ENCODE measurements at places on chromosomes 2 and 18.

DNA sequence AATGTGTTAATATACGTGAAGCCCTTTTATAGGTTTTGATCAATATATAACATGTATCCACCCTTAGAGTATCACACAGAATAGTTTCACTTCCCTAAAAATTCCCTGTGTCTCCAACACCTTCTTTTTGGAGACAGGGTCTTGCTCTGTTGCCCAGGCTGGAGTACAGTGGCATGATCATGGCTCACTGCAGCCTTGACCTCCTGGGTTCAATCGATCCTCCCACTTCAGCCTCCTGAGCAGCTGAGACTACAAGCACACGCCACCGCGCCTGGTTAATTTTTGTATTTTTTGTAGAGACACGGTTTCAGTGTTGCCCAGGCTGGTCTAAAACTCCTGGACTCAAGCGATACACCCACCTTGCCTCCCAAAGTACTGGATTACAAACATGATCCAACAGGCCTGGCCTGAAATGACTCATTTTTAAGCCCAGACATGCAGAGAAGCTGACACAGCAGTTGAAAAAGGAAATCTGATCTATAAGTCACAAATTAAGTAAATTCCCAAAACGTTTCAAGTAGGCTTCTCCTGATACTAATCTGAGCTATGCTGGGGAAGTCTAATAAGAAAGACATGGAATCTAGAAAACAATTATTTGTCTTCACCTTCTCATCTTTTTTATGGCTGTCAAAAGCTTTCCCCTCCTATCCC, 2.9 kb downstream of the DUSP11 start:
- DNase-seq: no peak

DNA sequence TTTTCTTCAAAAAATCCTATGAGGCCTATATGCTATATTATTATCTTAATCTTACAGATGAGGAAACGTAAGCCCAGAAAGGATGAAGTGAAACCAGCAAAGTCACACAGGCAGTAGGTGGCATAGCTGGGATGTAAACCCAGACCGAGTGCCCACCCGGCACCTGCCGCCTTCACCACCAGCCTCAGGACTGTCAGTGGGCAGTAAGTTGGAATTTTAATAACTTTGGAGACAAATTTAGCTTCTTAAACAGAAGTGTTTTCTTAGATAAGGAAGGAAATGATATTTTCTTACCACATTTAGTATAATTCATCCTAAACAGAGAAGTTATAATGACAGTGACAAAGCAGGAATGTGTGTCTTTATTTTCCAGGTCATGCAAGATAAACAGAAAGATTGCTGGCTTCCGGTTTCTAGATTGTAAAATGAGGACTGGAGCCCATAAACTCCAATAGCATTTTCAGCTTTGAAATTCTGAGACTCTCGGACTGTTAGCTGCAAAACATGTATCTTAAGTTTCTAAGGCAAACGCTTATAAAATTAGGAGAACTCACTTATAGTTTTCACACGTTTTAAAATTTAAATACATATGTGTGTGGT, 59.3 kb downstream of the CD8B2 start:
- no peak for DNase-seq

GRCh38 chr2:182584462-182584861, 131.6 kb upstream of the DNAJC10 start:
- no peak for DNase-seq

GRCh38 chr2:232348936-232349335, 29.6 kb upstream of the ALPP start:
- DNase-seq: no peak

DNA sequence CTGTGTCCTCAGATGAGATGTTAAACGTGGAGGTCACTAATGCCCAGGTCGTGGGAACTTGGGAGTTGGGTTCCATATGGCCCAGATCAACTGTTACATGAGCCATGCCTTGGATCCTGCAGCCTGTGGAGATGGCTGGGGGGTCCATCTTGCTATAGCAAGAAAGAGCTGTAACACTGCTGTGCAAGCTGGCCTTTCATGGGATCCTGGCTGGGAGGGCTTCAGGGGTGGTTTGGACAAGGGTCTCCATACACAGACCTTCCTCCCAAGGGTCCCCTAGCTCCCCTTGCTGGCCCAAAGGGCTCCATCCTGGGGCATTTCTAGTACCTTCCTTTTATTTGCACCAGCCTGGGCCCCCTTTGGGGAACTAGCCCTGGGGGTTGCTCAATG, 337.7 kb downstream of the DYSF start:
- DNase-seq: no peak

GRCh38 chr2:40276076-40276475, 175.8 kb downstream of the SLC8A1 start:
- no peak for DNase-seq

- no peak for DNase-seq
Measured at GRCh38 chr2:128315829-128316776, 2.6 kb downstream of the HS6ST1 start.

DNA sequence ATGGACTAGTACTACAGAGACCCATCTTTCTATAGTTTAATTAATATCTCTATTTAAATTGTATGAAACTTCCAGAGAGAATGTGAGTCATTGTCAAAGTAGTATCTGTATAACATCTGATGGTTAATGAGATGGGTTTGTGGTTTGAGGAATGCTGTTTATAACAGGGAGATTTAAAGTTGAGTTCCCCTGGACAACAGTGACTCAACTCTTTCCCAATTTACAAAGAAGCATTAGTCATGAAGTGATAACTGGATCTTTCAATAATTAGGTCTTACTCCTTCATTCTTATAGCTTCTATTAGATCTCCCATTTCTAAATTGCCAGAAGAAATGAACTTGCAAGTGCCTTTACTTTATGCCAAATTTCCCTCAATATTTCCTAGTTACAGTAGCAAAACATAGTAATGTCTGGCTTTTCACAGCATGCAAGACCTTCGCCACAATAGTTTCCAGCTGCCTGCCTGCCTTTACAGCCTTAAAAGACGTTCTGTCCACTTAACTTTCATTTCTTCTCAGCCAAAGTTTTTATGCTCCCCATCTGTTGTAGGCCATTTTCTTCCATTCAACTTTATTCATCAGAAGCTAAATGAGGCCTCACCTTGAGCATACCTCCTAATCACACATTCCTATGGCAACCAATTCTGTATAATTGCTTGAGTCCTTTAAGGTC, 47.7 kb upstream of the WDR75 start:
- peak; percentile 84 for DNase-seq

DNA sequence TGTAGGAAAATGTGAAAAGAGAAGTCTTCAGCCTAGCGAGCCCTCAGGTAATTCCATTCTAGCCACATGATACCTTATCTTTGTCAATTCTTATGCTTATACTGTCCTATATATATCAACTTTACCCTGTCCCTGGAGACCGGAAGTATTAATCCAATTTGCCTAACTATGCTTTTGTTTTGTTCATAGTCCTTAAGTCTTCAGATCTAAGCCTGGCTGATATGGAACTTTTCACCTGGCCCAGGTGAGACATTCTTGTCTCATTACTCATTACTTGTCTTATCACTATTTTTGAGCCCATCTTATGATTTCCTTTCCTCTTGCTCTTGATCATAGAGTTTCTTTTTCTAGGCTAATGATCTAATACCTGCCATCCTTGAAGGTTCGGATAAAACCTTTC, 194.1 kb upstream of the FANCL start:
- DNase-seq: no peak

- no peak for DNase-seq
Measured at GRCh38 chr18:7727361-7728076, 160.4 kb downstream of the PTPRM start.

GRCh38 chr2:5913711-5914395, 221.7 kb downstream of the SOX11 start:
- no peak for DNase-seq

DNA sequence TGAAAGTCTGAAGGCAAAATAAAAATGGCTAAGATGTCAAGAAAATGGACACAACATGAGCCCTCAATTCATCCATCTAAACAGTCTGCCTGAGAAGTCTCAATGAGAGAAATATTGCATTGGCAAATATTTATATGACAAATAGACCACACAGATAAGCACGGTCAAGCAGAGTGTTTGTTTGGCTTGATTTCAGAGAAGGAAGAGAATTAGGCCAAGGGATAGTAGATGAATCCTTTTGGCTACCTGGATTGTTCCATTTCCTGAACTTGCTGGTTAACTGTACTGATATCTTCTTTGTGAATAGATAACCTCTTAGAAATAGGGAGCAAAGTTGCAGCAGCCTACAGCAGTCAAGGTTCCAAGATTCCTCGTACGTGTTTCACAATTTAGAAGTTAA, 129.6 kb downstream of the RBMS1 start:
- no peak for DNase-seq

- peak; percentile 31 for DNase-seq
Measured at GRCh38 chr2:175205523-175205922, 24.0 kb upstream of the ATP5MC3 start.

DNA sequence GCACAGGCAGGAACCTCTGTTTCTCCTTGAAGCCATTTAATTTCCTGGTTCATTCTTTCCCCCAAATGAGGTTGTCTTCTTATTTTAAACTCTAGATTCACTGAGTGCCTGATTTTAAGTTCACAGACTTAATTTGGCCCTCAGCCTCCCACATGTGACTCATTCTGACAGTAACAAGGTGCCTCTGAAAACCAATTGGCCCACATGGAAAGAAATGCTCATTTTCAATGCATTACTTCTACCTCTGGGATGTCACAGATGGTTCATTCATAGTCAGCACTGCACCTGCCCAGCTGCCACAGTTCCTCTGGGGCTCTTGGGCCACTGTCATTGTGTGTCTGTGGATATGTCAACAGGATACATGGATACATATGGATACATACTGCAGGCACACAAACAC, 140.4 kb upstream of the CAPN13 start:
- no peak for DNase-seq

DNA sequence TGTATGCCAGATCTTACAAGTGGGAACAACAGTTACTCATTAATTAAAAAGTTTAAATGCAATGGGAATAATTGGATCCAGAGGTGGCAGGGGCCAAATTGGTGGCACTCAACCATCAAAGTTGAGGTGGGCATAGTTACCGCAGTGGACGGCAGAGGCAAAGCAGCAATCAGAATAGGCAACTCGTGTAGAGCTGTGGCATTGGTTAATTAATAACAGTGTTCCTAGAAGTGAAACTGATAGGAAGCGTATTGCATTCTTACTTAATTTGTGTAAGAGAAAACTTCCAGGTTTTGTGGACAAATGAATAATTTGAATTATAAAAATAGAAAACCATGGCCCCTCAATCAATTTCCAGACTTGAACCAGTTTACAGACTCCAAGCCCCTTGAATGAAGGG, 1068.2 kb upstream of the ACVR2A start:
- DNase-seq: no peak

DNA sequence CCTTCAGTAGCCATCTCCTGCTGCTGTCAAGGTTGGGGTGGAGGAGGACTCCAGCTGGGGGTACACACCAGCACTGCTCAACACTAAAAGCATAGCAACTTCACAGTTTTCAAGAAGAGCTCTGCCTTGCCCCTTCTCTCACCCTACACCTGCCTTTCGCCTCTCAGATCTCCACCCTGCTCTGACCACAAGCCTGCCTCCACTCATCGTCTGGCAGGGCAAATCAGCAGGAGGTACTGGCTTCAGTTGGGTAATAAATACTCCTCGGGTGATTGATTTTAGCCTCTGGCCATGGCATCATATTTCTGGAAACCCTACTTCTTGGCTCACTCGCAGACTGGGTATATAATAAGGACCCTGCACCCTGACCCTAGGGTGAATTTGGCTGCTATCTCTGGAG, 3.1 kb upstream of the PRKAG3 start:
- DNase-seq: no peak

- no peak for DNase-seq
Measured at GRCh38 chr2:161306919-161307318, 1.3 kb upstream of the PSMD14 start.

DNA sequence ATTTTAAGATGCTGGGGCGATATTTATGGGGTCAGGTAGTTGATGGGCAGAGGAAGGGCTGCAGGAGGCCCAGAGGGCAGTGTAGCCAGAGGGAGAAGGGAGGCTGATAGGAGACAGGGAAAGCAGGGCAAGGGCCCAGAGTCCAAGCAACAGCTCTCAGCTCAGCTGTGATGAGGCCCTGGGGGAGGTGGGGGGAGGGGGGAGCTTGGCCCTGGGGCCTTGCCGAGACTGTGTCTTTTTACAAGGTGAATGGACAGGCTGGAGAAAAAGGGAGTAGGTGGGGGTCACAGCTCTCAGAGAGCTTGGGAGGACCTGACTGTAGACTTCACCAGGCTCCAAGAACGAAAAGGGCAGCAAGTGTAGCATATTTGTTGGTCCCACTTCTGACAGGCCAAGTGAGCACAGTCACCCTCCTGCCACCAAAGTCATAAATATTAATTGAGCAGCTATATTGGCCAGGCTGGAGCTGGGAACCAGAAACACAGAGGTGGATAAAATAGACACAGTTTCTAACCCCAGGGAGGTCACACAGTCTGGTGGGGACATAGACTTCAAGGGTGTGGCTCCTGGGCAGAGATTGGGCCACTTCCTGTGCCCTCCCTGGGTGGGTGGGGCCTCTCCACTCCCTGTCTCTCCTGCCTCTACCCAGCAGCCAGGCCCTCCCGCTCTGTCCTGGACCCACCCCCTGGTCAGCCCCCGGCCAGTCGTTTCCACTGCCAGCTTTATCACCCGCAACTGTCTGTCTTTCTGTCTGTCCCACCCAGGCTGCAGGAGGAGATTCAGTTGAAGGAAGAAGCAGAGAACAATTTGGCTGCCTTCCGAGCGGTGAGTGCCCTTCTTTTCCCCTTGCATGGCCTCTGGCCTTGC, 1.4 kb downstream of the DES start:
- DNase-seq: no peak

DNA sequence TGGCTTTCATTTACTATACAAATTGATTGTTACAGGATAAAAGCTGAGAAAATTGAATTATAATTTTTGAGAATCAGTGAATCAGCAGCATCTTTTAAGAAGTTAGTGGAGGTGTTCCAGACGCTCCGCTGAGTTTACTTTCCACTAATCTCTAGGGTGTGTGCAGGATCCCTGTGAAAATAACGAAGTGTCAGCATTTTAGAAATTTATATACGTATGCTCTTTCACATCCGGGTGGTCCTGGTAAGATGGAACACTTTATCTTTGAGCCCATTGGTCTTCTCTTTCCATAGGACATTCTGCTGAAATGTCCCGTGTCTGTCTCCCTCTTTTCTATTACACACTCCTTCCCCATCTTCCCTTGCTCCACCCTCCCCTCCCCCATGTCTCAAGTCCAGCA, 268.6 kb upstream of the LRRTM1 start:
- DNase-seq: no peak

GRCh38 chr2:232835687-232836208, 34.3 kb upstream of the SNORC start:
- DNase-seq: no peak

GRCh38 chr2:49240608-49241007, 86.3 kb upstream of the FSHR start:
- peak; percentile 80 for DNase-seq

DNA sequence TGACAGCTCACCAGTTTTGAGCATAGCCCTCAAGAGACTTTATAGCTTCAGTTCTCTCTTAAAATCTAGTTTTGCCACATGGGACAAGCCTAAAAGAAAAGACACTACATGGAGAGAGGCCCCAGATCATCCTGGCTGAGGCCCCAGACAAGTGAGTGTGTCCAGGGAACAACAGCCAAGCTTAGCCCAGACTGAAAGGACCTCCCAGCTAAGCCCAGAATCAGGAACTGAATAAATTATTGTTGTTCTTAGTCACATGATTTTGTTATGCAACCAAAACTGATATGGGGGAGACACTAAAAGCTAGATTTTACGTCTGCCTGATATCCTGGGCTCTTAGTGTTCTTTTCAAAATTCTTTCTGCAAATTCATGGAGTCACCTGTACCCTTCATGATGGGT, 29.3 kb upstream of the LBH start:
- DNase-seq: no peak
